Osteocyte (in vitro differentiated cells): ENCODE measurements at places on chromosomes 12 and 14. TPM values are rescaled to one million over a fixed set of nuclear protein-coding genes. Genes with fewer than 3 reads are reported as not detected.

The LMNTD1 gene
- not detected in 2 replicates for total RNA-seq

The CRIP1 gene
- 31.0 and 34.1 TPM in 2 replicates for total RNA-seq

The IL31 gene
- total RNA-seq: not detected in 2 replicates

The ERP27 gene
- 0.50 and 0.70 TPM in 2 replicates for total RNA-seq

The IRAK3 gene
- total RNA-seq: 0.21 and 0.32 TPM in 2 replicates

DNA sequence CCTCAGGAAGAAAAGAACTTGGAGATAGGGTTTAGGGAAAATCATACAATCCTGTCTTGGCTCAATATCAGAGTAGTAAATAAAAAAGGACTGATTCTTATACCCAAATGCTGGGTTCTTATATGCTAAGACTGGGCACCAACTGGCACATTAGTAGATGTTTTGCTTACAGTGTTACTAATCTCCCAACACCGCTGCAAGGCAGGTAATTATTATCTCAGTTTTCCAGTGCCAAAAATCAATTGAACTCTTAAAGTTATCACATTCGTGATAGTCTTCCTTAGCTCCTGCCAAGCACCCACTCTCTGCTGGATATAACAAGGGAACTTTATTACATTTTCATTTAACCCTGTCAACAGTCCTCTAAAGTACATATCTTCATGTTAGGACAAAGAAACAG, 25.0 kb upstream of the HIGD1C start:
- no peaks in the 10 kb centered on the region for H3K27me3 ChIP-seq
- no peak overlapping the region for H3K4me3 ChIP-seq
- peaks cover 52% of the 10 kb centered on the region for H3K4me1 ChIP-seq
- H3K36me3 ChIP-seq: peaks cover 13% of the 10 kb centered on the region

DNA sequence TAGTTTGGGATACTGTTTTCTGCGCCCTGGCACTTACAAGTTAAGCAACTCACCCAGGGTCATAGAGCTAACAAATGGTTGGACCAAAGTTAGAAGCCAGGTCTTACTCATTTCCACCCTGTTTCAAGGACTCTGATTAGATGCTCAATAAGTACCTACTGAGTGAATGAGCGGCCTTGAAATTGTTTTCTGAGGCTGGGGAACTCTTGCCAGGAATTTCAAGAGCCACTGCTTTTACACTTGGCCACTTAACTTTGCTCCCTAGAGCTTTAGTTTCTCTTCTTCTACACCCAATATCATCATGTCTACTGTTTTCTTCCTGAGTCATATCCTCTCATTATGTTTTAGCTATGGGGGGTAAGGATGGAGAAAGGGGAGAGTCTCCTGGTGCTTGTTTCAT, 431.6 kb downstream of the ZFP36L1 start:
- H3K27me3 ChIP-seq: no peaks in the 10 kb centered on the region
- peak overlapping the region; percentile 11 for H3K27ac ChIP-seq
- H3K4me3 ChIP-seq: no peak overlapping the region
- H3K4me1 ChIP-seq: peaks cover 47% of the 10 kb centered on the region
- H3K36me3 ChIP-seq: no peaks in the 10 kb centered on the region
- DNase-seq: no peak

GRCh38 chr14:37546621-37547447, 48.2 kb downstream of the FOXA1 start:
- H3K27ac ChIP-seq: no peak overlapping the region
- peak overlapping the region; percentile 29 for H3K4me3 ChIP-seq
- no peak for DNase-seq
- H3K4me1 ChIP-seq: peaks cover 10% of the 10 kb centered on the region
- H3K36me3 ChIP-seq: no peaks in the 10 kb centered on the region

GRCh38 chr12:132329720-132330548, 545 bp upstream of the GALNT9 start:
- H3K27me3 ChIP-seq: peaks cover 26% of the 10 kb centered on the region
- DNase-seq: no peak
- no peaks in the 10 kb centered on the region for H3K4me1 ChIP-seq

DNA sequence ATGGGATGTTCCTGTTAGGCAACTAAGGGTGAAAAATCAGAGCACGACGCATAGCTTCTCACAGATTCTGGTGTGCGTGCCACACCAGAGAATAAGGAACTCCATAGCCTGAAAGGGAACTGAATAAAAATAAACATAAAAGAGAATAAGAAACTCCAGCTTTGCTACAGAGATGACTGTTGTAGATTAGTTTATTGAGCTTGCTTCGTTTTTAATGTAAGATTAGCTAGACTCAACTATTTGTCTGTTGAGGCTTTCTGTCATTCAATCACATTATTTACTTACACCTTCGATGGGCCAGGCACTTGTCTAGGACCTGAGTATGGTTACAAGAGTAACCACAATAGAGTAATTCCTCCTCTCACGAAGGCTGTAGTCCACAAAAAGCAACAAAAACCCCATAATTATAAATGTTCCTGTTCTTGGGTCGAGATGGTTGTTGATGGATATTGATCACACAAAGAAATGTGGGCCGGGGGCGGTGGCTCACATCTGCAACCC, 807 bp upstream of the ZCCHC8 start:
- DNase-seq: no peak
- H3K27me3 ChIP-seq: no peaks in the 10 kb centered on the region
- H3K4me1 ChIP-seq: peaks cover 37% of the 10 kb centered on the region
- H3K27ac ChIP-seq: peak overlapping the region; percentile 100
- H3K4me3 ChIP-seq: peak overlapping the region; percentile 97

GRCh38 chr12:84218406-84218805, 694.2 kb downstream of the SLC6A15 start:
- no peak overlapping the region for H3K27ac ChIP-seq
- H3K4me3 ChIP-seq: no peak overlapping the region

GRCh38 chr14:26765768-26766520, 168.1 kb upstream of the NOVA1 start:
- no peak overlapping the region for H3K27ac ChIP-seq
- H3K4me3 ChIP-seq: no peak overlapping the region
- no peaks in the 10 kb centered on the region for H3K4me1 ChIP-seq
- no peak for DNase-seq
- no peaks in the 10 kb centered on the region for H3K36me3 ChIP-seq
- no peaks in the 10 kb centered on the region for H3K27me3 ChIP-seq

DNA sequence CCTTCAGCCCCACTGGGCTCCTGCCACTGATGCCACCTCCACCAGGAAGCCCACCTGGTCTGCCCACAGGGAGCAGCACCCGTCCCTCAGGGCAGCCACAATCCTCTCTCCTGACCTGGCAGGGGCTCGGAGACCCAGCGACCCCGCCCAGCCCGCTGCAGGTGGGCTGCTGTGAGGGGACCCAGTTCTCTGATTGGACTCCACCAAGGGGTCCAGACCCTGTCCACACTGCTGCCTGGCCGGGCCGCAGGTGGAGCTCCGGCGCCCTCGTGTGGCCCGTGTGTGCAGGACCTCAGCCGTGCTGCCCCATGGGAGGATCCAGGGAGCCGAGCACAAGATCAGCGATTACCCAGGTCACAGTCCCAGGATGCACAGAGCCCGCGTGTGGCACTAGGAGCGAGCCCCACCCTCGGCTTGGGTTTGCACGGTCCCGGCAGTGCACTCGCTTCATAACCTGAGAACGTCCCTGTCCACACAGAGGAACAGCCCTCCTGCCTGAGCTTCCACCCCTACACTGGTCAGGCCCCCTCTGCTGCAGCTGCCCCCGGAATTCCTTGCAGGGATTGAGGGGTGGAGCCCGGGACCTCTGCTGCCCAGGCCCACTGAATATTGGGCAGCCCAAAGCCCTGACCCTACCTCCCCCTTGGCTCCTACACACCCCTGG, 35.4 kb upstream of the TMEM179 start:
- H3K27me3 ChIP-seq: peaks cover 23% of the 10 kb centered on the region
- DNase-seq: no peak
- peaks cover 3% of the 10 kb centered on the region for H3K36me3 ChIP-seq
- no peak overlapping the region for H3K27ac ChIP-seq
- peaks cover 5% of the 10 kb centered on the region for H3K4me1 ChIP-seq

- DNase-seq: no peak
- H3K27me3 ChIP-seq: no peaks in the 10 kb centered on the region
- H3K36me3 ChIP-seq: peaks cover 21% of the 10 kb centered on the region
- H3K27ac ChIP-seq: peak overlapping the region; percentile 89
- H3K4me3 ChIP-seq: peak overlapping the region; percentile 83
Observed at GRCh38 chr12:91110311-91110924, 876 bp downstream of the LUM start.

DNA sequence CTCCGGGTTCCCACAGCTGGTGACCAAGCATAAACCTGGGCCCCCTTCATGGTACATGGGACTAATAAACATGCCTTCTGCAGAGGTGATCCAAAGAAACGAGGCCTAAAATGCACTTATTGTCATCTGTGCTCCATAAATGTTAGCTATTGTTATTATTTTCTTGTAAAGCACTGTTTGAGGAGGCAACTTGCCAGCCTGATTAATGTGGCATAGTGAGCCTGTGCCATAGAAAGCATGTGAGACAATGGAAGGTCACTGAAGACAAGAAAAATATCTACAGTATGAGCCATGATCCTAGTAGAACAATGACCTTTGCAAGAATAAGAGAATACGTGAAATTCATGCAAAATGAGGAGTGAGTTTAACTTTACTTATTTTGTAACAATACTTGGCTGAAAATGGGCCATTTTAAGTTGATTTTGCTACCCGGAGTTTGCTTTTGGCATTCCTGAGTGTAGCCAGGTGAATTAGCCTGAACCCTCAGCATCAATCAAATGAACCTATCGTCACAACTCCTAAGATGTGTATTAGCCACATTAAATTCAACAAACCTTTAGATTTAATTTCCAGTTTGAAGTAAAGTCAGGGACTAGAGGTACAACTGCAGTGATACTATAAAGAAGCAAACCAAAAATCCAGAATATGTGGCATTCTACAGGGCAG, 52.2 kb downstream of the CPM start:
- H3K27ac ChIP-seq: no peak overlapping the region
- H3K27me3 ChIP-seq: peaks cover 19% of the 10 kb centered on the region
- no peaks in the 10 kb centered on the region for H3K4me1 ChIP-seq

GRCh38 chr14:53630336-53630735, 326.3 kb downstream of the BMP4 start:
- no peak overlapping the region for H3K27ac ChIP-seq
- H3K27me3 ChIP-seq: peaks cover 24% of the 10 kb centered on the region
- DNase-seq: no peak
- H3K36me3 ChIP-seq: no peaks in the 10 kb centered on the region

DNA sequence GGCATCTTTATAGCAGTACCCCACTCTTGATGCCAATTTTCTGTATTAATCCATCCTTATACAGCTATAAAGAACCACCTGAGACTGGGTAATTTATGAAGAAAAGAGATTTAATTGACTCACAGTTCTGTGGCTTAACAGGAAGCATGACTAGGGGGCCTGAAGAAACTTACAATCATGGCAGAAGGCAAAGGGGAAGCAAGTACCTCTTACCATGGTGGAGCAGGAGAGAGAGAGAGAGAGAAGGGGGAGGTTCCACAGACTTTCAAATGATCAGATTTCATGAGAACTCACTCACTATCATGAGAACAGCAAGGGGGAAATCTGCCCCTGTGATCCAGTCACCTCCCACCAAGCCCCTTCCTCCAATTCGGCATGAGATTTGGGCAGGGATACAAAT, 84.4 kb downstream of the SLC24A4 start:
- no peak for DNase-seq
- no peak overlapping the region for H3K4me3 ChIP-seq
- no peak overlapping the region for H3K27ac ChIP-seq
- H3K27me3 ChIP-seq: peaks cover 15% of the 10 kb centered on the region

- H3K27ac ChIP-seq: no peak overlapping the region
- no peaks in the 10 kb centered on the region for H3K36me3 ChIP-seq
- no peak for DNase-seq
- H3K27me3 ChIP-seq: no peaks in the 10 kb centered on the region
Observed at GRCh38 chr12:74337951-74338350, 199.7 kb upstream of the ATXN7L3B start.

- peaks cover 14% of the 10 kb centered on the region for H3K4me1 ChIP-seq
- no peaks in the 10 kb centered on the region for H3K36me3 ChIP-seq
- H3K27ac ChIP-seq: no peak overlapping the region
- H3K4me3 ChIP-seq: no peak overlapping the region
- H3K27me3 ChIP-seq: no peaks in the 10 kb centered on the region
Observed at GRCh38 chr12:101866615-101867373, 10.6 kb upstream of the DRAM1 start.

DNA sequence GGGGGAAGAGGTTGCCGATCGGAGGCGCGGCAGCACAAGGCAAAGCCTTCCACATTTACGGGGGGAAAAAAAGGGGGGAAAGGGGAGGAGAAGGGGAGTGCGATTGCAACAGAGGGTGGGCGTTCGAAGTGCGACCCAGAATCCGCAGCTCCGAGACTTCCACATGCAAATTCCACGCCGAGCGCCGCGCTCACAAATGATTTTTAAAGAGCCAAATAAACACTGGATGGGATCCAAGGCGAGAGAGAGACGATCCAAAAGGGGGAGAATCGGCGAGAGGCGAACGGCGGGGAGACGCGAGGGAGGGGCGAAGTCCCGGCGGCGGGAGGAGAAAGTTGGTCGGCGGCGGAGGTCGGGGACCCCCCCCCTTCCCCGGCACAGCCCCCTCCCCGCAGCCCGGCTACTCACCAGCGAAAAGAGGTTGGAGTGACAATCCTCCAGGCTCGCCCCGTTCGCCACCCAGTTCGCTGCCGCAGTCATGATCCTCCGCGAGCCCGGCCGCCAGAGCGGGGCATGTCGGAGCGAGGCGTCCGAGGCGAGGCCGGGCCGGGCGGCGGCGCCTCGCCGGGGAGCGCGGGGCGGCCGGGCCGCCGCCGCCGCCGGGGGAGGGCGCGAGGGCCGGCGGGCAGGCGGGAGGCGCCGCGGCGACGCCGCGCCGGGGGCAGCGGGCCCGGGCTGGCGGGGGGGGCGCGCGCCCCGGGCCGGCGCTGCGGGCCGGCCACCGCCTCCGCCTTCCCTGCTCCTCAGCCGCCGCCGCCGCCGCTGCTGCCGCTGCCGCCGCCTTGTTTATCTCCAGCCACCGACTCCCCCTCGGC, 634 bp downstream of the MED13L start:
- peak; percentile 91 for DNase-seq
- peak overlapping the region; percentile 94 for H3K4me3 ChIP-seq
- no peaks in the 10 kb centered on the region for H3K27me3 ChIP-seq

GRCh38 chr12:43079476-43079875, 472.5 kb downstream of the ADAMTS20 start:
- no peak overlapping the region for H3K4me3 ChIP-seq
- DNase-seq: no peak
- H3K4me1 ChIP-seq: no peaks in the 10 kb centered on the region
- peaks cover 7% of the 10 kb centered on the region for H3K27me3 ChIP-seq
- H3K36me3 ChIP-seq: no peaks in the 10 kb centered on the region

DNA sequence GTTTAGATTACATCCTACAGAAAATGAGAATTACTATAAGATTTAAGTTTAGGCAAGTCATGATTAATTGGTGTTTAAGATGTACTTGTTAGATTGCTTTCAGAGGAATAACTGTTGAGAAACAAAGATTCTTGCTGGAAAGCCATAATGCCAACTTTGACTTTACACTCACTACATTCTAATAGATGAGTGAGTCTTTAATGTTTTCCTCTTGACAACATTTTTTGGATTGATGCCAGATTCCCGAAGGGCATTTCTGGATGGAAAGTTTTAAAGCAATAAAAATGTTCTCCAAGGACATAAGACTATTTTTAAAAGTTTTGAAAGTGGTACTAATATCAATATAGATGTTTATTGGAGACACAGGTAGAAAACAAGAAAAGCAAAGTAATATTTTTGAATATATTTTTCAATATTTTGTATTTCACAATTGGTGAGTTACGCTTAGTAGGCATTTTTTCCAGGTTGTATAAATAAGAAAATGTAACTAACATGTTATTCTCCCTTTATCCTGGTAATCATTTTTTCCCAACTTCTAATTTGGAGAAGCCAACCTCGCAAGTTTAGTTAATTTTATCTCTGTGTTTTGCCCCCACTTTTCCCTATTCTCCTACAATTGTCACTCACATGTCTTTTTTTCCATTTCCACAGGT, 307.3 kb downstream of the CEP128 start:
- H3K4me3 ChIP-seq: no peak overlapping the region
- peaks cover 12% of the 10 kb centered on the region for H3K36me3 ChIP-seq
- peaks cover 69% of the 10 kb centered on the region for H3K4me1 ChIP-seq
- no peaks in the 10 kb centered on the region for H3K27me3 ChIP-seq
